ENCODE measurements at places on chromosomes 3 and 15.

GRCh38 chr15:41215708-41216107, 14.8 kb downstream of the EXD1 start:
- no peak for DNase-seq

- no peak for DNase-seq
Measured at GRCh38 chr3:25084016-25084415, 344.0 kb upstream of the RARB start.

DNA sequence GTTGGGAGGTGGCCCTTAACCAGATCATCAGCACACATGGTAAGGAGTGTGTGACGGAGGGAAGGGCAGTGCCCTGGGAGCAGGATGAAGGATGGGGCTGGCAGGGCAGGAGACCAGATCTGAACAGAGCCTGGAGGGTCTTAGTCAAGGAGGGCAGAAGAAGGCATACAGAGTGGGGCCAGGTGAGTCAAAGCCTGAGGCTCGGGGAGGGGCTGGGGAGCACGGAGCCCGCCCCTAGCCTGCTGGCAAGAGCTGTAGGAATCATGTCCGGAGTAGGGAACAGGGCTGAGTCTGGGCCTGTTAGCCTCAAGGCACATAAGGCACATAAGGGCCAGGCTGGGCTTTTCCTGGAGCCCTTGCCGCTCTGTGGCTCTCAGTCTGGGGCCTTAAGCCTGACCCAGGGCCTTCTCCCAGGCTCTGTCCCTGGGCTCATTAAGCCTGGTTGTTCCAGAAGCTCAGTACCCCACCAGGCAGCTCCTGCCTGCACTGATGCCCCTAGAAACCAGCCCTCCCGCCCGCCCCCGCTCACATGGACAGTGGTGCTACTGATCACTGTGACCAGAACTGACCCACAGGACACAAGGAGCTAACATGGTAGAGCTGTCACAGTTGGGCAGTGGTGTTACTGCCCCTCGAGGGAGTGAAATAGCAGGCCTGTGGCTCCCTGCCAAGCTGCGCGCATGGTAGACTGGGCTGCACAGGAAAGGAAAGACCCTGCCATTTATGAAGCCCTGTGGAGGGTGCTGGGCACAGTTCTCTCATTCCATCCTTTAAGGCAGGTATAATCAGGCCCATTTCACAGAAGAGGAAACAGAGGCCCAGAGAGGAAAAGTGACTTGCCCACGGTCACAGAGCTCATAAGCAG, 14.6 kb downstream of the ISG20 start:
- DNase-seq, result no peak

- DNase-seq, result no peak
Measured at GRCh38 chr15:68047826-68048225, 6.3 kb upstream of the PIAS1 start.

DNA sequence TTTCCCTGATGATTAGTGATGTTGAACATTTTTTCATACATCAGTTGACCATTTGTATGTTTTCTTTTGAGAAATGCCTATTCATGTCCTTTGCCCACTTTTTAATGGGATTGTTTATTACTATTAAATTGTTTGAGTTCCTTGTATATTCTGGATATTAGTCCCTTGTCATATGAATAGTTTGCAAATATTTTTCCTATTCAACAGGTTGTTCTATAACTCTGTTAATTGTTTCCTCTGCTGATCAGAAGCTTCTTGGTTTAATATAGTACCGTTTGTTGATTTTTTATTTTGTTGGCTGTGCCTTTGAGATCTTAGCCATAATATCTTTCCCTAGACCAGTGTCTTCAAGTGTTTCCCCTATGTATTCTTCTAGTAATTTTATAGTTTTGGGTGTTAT, 189.0 kb upstream of the RARB start:
- DNase-seq, result no peak
